ENCODE measurements at places on chromosomes 3 and 15.

GRCh38 chr3:217948-218347, 21.4 kb downstream of the CHL1 start:
- no peak for DNase-seq

- peak; percentile 42 for DNase-seq
Measured at GRCh38 chr15:94324117-94324826, 92.9 kb downstream of the MCTP2 start.

DNA sequence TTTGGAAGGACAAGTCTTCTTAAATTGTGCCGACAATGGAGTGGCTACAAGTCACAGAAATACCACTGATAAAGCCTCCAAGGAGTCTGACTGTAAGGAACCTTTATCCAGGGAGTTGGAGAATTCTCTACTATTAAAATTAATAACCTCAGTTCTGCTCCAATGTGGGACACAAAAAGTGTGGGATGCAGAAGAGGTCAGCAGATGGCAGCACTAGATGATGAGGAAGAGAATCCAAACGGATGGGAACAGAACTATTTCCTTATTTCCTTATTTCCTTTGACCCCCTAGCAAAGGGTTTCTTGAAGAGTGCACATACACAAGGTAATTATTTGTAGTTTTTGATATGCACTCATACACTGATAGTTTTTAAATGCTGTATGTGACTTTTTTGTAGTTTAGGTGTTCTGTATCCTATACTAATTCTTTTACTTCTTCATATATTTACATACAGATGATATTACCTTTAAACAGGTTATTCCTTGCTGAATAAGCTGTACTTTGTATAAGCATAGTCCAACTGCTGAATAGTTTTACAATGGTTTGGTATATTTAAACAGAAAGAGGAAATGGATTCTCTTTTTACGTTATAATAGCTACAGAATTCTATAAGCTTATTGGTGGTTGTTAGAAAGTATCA, 25.6 kb upstream of the NLGN1 start:
- DNase-seq: no peak

GRCh38 chr3:111173328-111173900, 101.8 kb downstream of the NECTIN3 start:
- DNase-seq: no peak

DNA sequence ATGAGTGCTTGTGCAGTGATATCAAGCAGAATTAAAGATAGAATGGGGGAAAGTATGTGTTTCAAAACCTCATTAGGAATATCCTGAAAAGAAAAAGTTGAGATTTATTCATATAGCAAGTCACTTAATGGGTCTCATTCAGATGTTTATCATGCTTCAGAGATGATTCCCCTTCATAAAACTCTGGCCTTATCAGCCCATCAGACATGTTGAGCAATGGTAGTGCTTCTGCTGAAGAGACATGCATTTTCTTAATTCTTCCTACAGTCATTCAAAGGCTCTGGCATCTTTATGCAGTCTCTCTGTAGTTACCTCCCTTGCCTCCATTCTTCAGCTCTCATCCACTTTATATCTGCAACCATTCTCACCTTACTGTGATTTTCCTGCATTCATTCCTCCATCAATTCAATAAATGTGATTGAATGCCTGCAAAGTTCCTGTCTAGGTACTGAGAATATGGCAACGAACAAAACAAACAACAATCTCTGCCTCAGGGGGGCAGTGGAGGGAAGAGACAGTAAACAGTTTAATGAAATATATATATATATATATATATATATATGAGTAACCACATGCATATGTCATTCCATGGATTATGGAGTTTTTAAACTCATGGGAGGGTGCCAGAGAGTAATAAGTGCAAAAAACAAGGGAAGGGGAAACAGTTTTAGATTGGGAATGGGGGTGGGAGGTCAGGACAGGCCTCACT, 138.5 kb downstream of the NECTIN3 start:
- no peak for DNase-seq

DNA sequence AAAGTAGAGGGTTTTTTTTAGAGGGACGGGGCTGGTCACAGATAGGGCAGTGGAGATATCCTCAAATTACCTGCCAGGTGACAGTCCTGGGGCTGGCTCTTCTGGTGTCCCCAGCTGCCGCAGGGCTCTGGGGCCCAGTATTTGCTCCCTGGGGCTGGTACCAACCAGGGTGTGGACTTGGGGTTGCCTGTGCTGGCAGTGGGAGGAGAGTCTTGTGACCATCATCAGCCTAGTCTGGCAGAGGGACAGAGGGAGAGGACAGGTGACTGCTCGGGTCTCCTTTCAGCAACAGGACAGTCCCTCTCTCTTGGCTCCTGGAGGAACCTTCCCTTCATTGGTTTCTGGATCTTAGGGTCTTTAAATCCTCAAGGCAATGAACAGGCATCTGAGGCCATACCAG, 7.9 kb upstream of the RPP14 start:
- DNase-seq: no peak

DNA sequence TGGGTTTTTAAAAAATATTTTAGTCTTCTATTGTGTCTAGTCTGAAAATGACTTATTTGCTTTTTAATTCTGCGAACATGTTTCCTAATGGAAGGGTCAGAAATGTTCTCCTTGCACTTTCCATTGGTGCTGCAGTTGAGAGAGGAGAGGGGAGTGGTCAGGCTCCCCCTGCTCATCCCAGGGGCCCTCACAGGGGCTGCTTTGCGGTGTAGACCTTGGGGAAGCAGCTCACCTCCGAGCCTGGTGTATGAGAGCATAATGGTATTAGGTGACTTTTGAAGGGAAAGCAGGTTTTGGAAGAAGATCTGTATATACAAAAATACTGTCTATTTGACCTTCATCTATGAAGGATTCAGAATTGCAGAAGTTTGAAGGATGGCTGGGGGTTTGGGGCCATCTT, 28.3 kb downstream of the APBA2 start:
- DNase-seq: no peak

GRCh38 chr3:63207066-63207590, 71.0 kb upstream of the SYNPR start:
- no peak for DNase-seq

DNA sequence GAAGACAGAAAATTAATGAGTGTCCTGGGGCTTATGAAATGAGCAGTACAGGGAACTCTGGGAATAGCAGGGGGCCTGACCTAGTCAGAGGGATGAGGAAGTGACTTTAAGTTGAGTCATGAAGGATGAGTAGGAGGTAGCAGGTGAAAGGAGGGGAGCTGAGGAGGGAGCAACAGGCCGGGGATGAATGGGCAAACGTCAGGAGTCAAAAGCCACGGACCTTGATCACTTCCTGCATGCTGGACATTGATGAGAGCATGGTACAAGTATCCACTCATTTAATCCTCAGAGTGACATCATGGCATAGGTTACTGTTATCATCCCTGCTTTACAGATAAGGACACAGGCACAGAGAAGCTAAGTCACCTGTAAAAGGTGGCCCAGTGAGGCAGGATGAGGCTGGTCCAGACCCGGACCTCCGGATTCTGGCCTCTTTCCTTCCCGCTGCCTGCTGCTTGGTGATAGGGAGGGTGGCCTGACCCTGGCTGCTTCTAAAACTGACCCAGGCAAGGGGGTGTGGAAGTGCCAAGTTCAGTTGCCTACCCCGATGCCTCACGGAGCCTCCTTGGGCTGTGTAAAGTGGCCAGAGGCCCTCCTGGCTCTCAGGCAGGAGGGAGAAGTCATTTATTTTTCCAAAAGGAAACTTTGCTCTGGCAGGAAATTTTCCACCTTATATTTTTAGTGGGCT, 7.6 kb downstream of the CORO2B start:
- peak; percentile 3 for DNase-seq

DNA sequence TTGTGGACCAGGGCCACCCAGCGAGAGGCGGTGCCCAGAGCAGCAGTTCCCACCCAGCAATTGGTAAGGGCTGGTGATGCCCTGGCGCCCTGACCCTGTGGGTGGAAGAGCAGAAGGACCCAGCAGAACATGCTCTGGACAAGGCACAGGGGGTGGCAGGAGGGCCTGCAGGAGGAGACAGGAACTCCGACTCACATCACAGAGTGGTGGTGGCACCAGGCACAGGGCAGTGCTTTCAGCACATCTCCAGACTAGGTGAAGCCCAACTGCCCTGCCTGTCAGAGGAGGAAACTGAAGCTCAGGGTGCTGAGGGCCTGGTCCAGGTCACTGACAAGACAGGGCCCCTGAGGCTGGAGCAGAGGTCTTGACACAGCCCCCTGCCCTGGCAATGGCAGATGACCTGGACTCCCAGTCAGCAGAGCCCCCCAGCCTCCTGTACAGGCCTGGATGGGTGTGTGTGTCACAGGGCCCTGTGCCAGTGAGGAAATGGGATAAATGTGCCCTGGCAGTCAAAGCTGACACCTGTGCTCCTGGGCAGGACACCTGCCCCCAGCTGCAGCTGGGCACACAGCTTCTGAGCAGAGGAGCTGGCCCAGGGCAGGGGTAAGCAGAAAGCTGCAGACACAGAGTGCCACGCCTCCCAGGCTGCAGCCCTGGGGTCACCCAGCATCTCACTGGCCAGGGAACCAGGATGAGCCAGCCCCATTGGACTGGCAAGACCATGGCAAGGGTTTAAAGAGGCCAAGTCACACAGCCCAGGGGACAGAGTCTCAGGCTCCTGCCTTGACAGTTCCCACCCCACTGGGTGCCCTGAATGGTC, 11.4 kb downstream of the KLF15 start:
- no peak for DNase-seq

- no peak for DNase-seq
Measured at GRCh38 chr3:28678086-28678485, 329.5 kb upstream of the AZI2 start.

DNA sequence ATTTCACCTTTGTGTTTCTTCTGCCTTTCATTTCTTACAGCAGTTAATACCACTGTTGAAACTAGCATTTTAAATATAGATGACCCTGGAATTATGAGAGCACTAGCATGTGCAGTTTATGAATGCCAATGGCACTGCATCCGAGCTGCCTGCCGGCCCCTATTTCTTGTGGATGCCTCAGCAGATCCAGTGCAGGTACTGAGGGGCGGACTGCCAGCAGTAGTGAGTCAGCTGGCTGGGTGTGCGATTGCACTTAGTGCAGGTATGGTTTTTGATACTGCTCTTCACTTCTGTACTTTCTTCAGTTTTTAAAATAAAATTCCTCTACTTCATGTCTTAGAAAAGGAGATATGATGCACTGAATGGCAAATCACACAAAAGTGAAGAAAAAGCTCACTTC, 453.0 kb downstream of the DIPK2A start:
- no peak for DNase-seq

GRCh38 chr3:169969174-169970095, 2.8 kb downstream of the SEC62 start:
- DNase-seq: no peak

DNA sequence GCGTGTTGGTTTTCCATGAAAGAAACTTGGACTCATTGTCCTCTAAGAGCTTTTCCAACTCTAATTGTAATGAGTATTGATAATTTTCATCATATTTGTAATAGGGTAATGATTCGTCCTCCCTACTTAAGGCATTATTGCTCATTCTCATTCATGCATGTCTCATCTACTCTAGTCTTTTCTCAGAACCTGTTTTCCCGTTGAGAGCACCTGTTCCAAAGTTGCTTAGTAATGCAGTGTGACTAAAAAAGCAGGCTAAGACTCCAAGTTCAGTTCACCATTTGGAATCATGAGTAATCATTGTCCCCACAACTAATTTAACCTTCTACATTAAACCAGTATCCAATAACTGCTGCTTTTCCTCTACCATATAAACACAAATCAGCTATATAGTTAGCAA, 84.0 kb downstream of the FILIP1L start:
- DNase-seq: no peak

- DNase-seq: no peak
Measured at GRCh38 chr15:63059075-63059474, 16.5 kb downstream of the TPM1 start.

All from stimulated activated CD4-positive, alpha-beta T cell treated with anti-CD3 and anti-CD28 coated beads, Interleukin-12 subunit alpha, Interleukin-12 subunit beta, amount 100 ng/mL, for 48 hours (primary cell).